Sciatic nerve (tissue), 2 donors: ENCODE measurements at places on chromosomes 2 and 18. TPM values are rescaled to one million over a fixed set of nuclear protein-coding genes. Genes with fewer than 3 reads are reported as not detected.

Gene KCNS3
- total RNA-seq, result 16.9 TPM

Gene MROH2A
- total RNA-seq, result not detected

Gene GALNT14
- total RNA-seq, result 1.2 TPM

DNA sequence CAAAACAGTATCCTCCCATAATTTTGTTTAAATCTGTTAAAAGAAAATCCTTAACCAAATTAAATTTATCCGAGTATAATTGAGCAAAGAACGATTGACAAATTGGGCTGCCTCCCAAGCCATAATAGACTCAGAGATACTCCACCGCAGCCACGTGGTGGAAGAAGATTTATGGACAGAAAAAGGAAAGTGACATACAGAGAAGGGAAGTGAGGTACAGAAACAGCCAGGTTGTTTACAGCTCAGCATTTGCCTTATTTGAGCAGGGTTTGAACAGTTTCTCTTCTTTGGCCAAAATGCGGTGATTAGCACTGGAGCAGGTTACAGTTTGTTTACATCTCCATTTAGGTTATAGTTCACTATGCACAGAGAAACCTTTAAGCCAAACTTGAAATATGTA lies 60.8 kb downstream of the KYNU start:
- no peak for DNase-seq

DNA sequence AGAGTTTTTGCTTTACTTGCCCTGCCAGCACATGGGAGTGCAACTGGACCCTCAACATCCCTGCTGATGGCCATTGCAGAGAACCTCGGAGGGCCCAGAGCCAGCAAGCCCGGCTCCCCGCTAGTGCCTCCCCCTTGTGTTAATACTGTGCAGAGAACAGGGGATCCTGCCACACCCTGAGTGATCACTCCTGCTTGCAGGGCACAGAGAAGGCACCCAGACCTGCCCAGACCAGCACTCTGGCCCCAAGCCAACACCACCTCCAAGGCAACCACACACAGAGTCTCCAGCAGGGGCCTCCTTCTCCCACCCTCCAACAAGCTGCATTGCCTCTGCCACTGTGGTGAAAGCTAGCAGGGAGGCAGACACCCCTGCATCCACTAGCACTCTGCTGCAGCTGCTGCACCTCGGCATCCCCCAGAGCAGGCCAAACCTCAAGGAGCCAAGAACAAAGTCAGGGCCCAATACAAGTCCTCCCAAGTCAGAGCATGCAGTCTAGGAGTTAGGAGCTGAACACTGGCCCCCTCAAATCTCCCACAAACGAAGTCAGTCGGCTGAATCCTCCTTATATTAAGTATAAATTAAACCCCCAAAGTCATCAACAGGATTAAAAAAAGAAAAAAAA lies 157.7 kb downstream of the CCDC178 start:
- DNase-seq, result no peak

- DNase-seq, result no peak
Observed at GRCh38 chr2:28413899-28414295, 21.2 kb downstream of the FOSL2 start.

GRCh38 chr2:46001290-46001689 lies 295.9 kb upstream of the EPAS1 start:
- no peak for DNase-seq

DNA sequence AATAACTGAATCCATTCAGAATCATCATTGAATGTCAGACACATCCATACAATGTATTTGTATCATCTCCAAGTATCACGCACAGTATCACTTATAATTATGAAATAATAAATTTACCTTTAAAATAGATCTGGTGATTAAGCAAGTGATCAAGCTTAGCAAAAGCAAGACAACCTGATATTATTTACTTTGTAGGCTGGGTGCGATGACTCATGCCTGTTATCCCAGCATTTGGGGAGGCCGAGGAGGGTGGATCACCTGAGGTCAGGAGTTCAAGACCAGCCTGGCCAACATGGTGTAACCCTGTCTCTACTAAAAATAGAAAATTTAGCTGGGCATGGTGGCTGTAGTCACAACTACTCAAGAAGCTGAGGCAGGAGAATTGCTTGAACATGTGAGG lies 421.0 kb upstream of the NETO1 start:
- no peak for DNase-seq

DNA sequence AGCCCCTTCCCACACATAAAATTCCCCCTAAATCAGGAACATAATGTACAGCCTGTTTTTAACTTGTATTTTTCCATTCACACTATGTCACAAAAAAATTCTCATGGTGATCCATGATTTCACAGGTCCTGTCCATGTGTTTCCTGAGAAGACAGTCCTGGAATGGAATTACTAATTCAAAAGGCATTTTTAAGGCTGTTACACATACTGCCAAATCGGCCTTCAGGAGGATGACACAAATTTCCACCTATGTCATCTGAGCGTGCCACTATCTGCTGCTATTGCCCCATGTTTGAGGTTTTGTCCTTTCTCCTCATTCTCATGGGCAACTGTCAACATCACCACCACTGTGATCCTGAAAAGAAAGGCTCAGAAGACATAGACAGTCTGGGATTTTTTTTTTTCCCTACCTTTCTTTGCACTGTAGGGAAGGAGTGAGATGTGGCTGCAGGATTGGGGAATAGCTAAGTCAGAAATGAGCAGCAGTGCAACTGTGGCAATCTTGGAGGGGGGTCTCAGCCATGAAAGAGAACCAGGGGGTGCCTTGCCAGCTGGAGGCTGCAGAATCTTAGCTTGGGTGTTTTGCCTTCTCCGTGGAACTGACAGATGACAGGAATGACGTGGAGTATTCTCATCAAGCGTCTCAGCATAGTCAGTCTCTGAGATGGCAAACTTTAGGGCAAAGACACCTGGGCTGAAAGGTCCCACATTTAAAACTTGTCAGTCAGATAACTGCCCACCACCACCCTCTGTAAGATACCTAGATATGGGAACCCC lies 73.4 kb downstream of the MARCHF4 start:
- no peak for DNase-seq
